ENCODE measurements at places on chromosomes 5 and 9. TPM values are rescaled to one million over a fixed set of nuclear protein-coding genes. Genes with fewer than 3 reads are reported as not detected.

Gene NUTM2G
- not detected for total RNA-seq

Gene GZMA
- not detected for total RNA-seq

Gene TAL2
- total RNA-seq: not detected

Gene SAXO1
- total RNA-seq: under 0.01 TPM

Gene LMNB1
- total RNA-seq: 9.9 TPM

Gene GRXCR2
- not detected for total RNA-seq

Gene IFNA2
- not detected for total RNA-seq

Gene LRRC19
- total RNA-seq: not detected

Gene NSMF
- total RNA-seq: 39.1 TPM

Gene IFNA21
- not detected for total RNA-seq

Gene COL15A1
- 29.7 TPM for total RNA-seq

Gene CLTB
- 77.2 TPM for total RNA-seq

Gene SLC6A7
- total RNA-seq: 0.16 TPM

Gene LRRC70
- total RNA-seq: 1.2 TPM

Gene TGFBI
- 464 TPM for total RNA-seq

Gene CCL27
- not detected for total RNA-seq

Gene SLC25A2
- 1.9 TPM for total RNA-seq

Gene PITX1
- total RNA-seq: 0.81 TPM

Gene QSOX2
- total RNA-seq: 10.9 TPM

Gene ST8SIA4
- total RNA-seq: 3.7 TPM

Gene FAM78A
- total RNA-seq: 0.73 TPM

Gene ARSI
- 12.0 TPM for total RNA-seq

Gene GFPT2
- total RNA-seq: 23.9 TPM

Gene NTNG2
- 3.5 TPM for total RNA-seq

Gene OR1J2
- 0.24 TPM for total RNA-seq

Gene PCA3
- total RNA-seq: not detected

Gene PDGFRB
- total RNA-seq: 543 TPM

Gene NKD2
- not detected for total RNA-seq

Gene PCDHGA7
- 7.2 TPM for total RNA-seq

Gene ARHGAP26
- 23.3 TPM for total RNA-seq

Gene DBH
- total RNA-seq: not detected

Gene IL33
- total RNA-seq: not detected

Gene GLRA1
- total RNA-seq: not detected

Gene ANGPTL2
- total RNA-seq: 93.9 TPM

Gene CEL
- total RNA-seq: under 0.01 TPM

Gene GDNF
- 9.5 TPM for total RNA-seq

Gene LCP2
- total RNA-seq: not detected

Gene LECT2
- not detected for total RNA-seq

Gene CNTFR
- not detected for total RNA-seq

Gene RAI14
- total RNA-seq: 80.9 TPM

Gene HTR1A
- total RNA-seq: not detected

Gene LCN12
- not detected for total RNA-seq

Gene SH3TC2
- total RNA-seq: 1.5 TPM

Gene PKN3
- total RNA-seq: 2.4 TPM

Gene NR5A1
- total RNA-seq: not detected

Gene DAB2
- 520 TPM for total RNA-seq

Gene ABO
- total RNA-seq: not detected

Gene WNT8A
- not detected for total RNA-seq

Gene SLC6A3
- total RNA-seq: not detected

Gene CDH18
- total RNA-seq: not detected

Gene BDP1
- total RNA-seq: 21.9 TPM

Gene DNAJC25
- total RNA-seq: 5.7 TPM

Gene HMMR
- total RNA-seq: 0.65 TPM

Gene MEGF10
- total RNA-seq: 14.4 TPM

Gene PTGES
- 29.9 TPM for total RNA-seq

Gene NME5
- 1.8 TPM for total RNA-seq

Gene CFAP77
- not detected for total RNA-seq

Measured in hair follicle dermal papilla cell (primary cell).